AG04449 (cell line): ENCODE measurements at places on chromosomes 12 and 14.

GRCh38 chr12:48827513-48828096 lies 9.3 kb downstream of the CACNB3 start:
- DNase-seq, result no peak

GRCh38 chr14:93343797-93344196 lies 3.2 kb upstream of the COX8C start:
- DNase-seq, result no peak

- DNase-seq, result peak; percentile 85
These were observed 51.9 kb upstream of the PTHLH start for GRCh38 chr12:28024231-28024995.

GRCh38 chr12:130988751-130989150 lies 35.0 kb downstream of the ADGRD1 start:
- DNase-seq, result no peak

GRCh38 chr12:100959481-100959880 lies 164.9 kb downstream of the ANO4 start:
- DNase-seq, result no peak

DNA sequence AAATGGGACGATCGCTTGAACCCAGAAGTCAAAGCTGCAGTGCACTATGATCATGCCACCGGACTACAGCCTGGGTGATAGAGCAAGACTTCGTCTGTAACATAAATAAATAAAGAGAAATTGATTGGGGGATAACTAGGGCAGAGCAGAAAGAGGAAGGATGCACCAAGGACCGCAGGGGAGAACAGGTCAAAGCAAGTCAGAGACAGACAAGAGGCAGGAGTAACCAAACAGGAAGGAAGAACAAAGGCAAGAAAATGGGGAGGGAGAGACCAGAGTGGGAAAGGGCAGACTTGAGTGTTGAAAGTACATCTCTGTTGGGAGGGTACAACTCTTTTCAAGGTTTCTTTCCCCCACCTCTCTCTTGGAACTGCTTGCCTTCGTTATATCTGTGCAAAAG lies 50.8 kb upstream of the ELK3 start:
- no peak for DNase-seq

- DNase-seq, result no peak
These were observed 87.2 kb downstream of the TSPAN8 start for GRCh38 chr12:71070416-71071128.

DNA sequence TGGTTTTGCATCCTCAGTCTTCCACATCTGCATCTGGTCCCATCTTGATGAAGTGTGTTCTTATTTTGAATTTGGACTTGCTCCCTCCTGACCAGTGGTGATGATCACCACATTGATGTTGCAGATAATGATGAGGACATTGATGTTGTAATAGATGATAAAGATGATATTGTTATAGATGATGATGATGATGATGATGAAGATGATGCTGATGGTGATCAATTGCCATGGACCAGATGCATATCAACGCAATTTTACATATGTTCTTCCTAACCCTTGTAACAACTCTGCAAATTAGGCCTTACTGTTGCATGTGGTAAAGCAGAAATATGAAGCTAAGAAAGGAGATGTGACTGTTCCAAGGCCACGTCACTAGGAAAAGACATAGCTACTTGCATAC lies 380.3 kb upstream of the TBX3 start:
- no peak for DNase-seq

GRCh38 chr14:66804141-66804540 lies 296.2 kb downstream of the GPHN start:
- no peak for DNase-seq

DNA sequence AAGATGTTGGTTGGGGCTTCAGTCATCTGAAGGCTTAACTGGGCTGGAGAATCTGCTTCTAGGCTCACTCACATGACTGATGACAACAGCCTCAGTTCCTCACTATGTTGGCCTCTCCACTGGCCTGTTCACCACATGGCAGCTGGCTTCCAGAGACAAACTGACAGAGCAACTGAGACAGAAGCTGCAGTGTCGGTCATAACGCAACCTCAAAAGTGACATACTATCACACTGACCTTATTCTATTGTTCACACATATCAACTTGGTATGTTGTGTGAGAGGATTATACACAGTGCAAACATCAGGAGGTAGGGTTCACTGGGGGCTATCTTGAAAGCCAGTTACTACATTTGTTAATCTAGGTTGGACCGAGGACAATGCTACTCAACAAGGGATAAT lies 92.9 kb downstream of the PAWR start:
- DNase-seq, result no peak

DNA sequence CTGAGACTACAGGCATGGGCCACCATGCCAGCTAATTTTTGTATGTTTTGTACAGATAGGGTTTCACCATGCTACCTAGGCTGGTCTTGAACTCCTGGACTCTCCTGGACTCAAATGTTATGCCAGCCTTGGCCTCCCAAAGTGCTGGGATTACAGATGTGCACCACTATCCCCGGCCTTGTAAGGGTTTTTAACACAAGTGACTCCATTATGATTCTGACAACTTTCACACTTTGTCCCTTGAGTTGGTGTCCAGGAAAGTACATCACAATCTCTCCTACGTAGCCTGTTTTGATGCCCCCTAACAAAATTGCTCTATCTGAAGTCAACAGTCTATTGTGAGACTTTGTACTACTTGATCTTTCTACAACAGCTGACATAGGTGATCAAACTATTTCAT lies 11.4 kb upstream of the METAP2 start:
- no peak for DNase-seq

GRCh38 chr12:50723865-50724264 lies 40.0 kb upstream of the ATF1 start:
- DNase-seq, result no peak

DNA sequence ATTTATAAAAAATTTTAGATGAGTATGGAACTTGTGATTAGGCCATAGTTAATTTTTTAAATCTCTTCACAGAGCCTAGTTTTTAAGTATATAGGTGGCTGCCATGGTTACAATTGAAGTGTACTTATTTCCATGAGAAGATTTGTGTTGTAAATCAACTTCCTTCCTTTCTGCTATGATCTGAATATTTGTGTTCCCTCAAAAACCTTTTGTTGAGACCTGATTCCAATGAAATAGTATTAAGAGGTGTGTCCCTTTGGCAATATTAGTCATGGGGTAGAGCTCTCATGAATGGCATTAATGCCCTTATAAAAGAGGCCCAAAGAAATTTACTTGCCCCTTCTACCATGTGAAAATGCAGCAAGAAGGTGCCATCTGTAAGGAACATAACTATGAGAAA lies 28.8 kb downstream of the ETNK1 start:
- DNase-seq, result no peak

- no peak for DNase-seq
These were observed 35.0 kb downstream of the EPS8 start for GRCh38 chr12:15754233-15754632.

- no peak for DNase-seq
These were observed 29.3 kb upstream of the FZD10 start for GRCh38 chr12:130132831-130133511.

GRCh38 chr14:52124791-52125684 lies 56.2 kb upstream of the NID2 start:
- peak; percentile 42 for DNase-seq

- DNase-seq, result no peak
These were observed 21.4 kb upstream of the HECTD1 start for GRCh38 chr14:31229009-31229408.

DNA sequence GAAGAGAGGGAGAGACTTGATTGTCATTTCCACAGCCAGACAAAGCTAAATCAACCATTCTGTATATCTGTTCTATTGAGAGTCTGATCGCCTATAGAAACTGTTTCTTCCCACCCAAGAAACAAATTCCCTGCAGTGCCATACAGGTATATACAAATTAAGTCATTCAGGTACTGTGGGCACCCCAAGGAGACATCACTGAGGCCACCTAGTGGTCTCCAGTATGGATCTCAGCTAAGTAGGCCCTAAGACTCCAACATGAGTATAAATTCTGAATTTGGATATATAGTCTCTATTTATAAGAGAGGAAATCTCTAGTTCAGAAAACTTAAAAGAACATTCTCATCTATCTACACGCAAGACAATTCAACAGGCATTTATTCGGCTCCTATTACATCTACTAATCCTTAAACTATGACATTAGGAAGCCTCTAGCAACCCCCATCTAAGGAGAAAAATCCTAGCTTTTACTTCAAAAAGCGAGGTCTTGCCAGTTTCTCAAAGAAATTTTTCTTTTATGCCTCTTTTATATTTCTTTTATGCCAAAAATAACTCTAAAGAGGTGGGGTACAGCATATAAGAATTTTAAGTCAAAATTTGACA lies 62.6 kb downstream of the DCAF5 start:
- DNase-seq, result no peak

- no peak for DNase-seq
These were observed 84.1 kb downstream of the KIF26A start for GRCh38 chr14:104222396-104223036.

GRCh38 chr14:72303930-72304329 lies 371.7 kb downstream of the RGS6 start:
- no peak for DNase-seq

DNA sequence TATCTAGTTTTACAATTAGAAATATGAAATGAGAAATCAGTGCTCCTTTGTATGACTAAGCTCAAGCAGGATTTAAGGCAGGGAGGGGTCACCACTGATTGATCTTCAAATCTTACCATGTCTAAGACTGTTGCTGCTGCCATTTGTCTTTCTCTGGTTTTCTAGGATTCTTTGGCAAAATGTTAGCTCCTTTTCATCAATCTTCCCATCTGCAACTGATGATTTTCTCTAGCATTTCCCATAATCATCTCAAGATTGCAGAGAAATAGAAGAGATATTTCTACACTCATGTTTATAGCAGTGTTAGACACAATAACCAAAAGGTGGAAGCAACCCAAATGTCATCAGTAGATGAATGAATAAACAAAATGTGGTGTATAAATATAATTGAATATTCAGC lies 175.0 kb downstream of the RAD51B start:
- no peak for DNase-seq

- no peak for DNase-seq
These were observed 1.5 kb downstream of the CALM1 start for GRCh38 chr14:90398315-90398839.

GRCh38 chr12:61871485-61871810 lies 388.8 kb upstream of the USP15 start:
- DNase-seq, result no peak

- DNase-seq, result no peak
These were observed 40.1 kb downstream of the VWF start for GRCh38 chr12:6084261-6084968.

GRCh38 chr14:63840981-63841380 lies 11.8 kb upstream of the SYNE2 start:
- DNase-seq, result no peak

GRCh38 chr12:6771091-6771495 lies 1.2 kb upstream of the LAG3 start:
- DNase-seq, result no peak

DNA sequence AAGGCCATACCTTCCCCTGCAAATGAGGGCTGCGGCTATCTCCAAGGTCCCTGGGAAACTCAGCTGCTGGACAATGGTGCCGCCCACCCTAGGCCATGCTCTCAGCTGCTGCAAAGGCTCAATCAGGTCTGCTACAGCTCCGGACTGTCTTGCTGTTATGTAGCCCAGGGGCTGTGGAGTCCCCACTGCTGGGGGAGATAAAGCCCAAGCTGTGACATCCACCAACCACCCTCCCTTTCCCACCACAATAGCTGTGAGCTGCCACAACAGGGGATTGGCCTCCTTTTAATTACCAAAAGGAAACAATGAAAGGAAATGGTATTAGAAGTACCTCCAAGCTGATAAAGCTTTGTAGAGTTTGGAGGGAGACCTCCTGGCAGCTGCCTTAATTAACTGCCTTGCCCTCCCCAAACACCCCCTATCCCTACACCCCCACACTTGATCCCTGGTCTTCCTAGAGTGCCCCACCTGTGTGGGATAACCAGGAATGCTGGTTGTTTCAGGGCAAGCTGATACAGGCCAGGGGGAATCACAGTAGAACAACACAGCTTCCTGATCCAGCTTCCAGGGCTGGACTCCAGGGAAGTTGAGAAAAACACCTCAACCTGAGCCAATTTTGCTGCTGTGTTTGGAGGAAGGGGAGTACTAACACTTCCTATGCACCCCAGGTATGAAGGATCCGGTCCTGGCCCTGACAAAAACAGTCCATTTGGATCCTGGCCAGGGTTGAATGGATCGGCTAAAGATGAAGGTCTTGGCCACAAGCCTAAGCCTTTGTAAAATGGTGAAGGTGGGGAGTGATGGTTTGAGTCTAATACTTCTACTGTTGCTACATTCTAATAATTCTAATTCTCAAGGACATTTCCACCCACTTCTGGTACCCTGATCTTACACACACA lies at the start of gene VWF:
TSS of gene VWF (minus strand) at position 260 of the 899 bp plus-strand sequence. CDS start 1,474 bp downstream, outside the sequence.
- DNase-seq, result no peak

- DNase-seq, result no peak
These were observed 18.3 kb upstream of the PLEKHH1 start for GRCh38 chr14:67514650-67515385.

DNA sequence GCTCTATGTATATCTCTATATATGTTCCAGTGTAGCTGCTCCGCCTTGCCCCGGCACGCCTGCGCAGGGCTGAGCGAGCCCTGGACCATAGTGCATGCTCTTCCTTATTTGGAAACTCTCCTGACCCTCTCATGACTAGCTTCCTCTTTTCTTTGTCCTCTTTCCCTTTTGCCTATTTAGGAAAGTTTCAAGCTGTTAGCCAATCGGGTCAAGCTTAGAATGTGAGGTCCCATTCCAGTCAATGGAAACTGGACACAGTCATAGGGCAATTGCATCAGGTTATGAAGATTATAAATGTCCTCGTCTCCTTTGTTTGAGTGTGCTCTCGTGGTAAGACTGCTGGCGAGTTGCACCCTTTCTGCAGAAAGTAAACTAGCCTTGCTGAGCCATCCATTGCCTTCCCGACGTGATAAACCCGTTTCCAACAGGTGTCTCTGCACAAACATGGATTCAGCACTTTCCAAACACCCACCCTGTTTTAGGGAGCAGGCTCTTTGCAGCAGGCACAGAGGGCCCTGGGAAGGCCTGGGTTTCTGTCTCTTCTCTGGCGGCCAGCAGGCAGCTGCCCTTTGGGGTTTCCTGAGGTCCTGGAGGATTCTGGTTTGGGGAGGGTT lies 30.9 kb downstream of the CCDC92 start:
- no peak for DNase-seq

DNA sequence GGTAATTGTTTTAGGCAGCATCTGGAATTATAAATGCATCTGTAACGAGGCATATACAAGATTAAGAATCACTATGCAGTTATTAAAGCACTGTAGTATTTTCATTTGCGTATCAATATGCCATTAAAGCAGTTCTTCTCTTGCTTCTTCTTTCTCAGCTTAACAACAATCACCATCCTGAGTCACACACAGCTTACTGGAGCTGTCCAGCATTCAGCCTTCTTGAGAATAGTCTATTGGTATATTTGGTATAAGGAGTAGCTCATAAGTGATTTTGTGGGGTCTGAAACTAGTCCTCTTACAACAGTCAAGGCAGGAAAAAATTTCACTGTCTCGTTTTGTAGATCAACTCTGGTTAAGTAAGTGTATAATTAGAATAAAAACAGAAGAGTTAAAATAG lies 523.0 kb upstream of the FOXG1 start:
- DNase-seq, result no peak

- DNase-seq, result no peak
These were observed 225.6 kb downstream of the VRK1 start for GRCh38 chr14:97022741-97023140.

- DNase-seq, result no peak
These were observed 168.1 kb upstream of the NOVA1 start for GRCh38 chr14:26765768-26766520.

GRCh38 chr12:43988838-43989560 lies 153.1 kb downstream of the TMEM117 start:
- DNase-seq, result no peak
